HepG2 (cell line): ENCODE measurements at places on chromosomes 2 and 18.

DNA sequence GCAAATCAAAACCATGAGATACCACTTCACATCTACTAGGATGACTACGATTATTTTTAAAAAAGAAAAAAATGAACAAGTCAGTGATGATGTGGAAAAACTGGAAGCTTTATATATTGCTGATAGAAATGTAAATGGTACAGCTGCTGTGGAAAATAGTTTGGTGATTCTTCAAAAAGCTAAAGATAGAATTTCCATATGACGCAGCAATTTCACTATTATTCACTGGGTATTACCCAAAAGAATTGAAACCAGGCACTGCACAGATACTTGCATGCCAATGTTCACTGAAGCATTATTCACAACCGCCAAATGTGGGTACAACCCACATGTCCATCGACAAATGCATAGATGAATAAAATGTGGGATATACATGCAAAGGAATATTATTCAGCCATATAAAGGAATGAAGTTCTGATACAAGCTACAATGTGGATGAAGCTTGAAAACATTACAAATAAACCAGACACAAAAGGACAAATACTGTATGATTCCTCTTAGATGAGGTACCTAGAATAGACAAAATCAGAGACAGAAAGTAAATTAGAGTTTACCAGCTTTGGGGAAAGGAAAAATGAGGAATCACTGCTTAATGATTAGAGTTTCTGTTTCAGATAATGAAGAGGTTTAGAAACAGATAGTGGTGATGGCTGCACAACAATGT lies 11.1 kb downstream of the RTTN start:
- DNase-seq = no peak

DNA sequence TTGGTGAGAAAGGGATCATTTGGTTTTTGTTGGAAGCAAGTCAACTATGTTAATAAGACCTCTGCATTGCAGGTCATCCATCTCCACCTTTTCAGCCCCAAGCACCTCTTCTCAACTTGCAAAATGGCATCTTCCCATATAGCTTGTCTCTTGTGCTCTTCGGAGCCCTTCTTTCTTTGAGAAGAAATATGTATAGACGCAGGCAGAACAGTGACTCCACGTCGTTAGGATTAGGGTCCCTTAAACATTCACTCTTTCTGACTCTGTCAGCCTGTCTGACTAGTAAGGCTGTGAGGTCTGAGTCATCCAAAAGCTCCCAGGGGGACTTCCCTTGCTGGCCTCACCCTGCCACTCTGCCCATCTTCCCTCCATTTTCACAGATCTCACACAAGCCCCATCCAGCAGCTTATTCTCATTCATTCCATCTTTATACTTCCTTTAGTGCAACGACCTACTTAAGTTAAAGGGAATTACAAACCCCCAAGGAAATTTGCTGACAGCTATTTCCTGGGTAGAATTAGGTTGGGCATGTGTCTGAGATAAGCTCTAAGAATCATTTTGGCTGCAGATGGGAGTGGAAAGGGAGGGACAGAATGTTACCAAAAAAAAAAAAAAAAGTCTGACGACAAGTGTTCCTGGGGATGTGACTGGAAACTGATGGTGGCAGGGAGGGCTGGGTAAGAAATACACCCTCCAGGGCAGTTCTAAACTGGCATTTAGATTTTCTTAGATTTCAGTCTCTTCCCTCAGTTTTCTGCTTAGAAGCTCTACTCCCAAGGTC lies 37.7 kb upstream of the MEX3C start:
- no peak for DNase-seq

- DNase-seq = no peak
These were observed 104.5 kb upstream of the EPC2 start for GRCh38 chr2:148540022-148540421.

DNA sequence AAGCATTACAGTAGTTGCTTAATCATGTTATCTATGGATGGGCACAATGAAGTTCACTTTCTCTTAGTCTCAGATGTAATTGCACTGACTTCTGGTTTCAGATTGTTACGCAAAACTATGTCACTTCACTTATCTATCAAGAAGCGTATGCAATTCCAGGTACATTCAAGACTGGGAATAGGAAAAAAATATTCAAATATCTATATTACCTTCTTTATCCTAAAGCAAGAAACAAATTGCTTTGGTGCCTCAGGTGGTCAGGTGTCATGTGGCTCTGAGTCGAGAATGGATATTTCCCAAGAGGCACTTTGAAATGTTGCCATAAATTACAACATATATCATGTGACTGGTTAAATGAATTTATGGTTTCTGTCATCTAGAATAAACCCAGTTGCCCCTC lies 318.6 kb downstream of the SS18 start:
- no peak for DNase-seq

DNA sequence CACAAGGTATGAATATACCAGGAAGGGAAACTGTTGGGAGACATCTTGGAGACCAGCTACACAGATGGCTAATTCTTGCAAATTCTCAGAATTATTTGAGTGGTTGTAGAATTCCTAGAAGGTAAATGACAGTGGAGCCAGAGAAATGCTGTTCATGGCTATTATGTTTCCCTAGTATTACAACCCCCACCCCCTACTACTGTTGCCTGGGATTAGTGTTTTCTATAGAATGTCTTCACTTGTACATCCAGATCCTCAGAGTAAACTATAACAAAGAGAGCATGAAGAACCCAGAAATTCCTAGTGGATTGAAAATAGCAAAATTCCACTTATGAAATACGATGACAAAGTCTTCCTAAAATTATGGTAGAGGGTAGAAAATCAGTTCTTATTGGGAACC lies 15.3 kb downstream of the LGALSL start:
- DNase-seq = no peak

GRCh38 chr2:10537522-10538199 lies 89.5 kb upstream of the ODC1 start:
- DNase-seq = no peak

DNA sequence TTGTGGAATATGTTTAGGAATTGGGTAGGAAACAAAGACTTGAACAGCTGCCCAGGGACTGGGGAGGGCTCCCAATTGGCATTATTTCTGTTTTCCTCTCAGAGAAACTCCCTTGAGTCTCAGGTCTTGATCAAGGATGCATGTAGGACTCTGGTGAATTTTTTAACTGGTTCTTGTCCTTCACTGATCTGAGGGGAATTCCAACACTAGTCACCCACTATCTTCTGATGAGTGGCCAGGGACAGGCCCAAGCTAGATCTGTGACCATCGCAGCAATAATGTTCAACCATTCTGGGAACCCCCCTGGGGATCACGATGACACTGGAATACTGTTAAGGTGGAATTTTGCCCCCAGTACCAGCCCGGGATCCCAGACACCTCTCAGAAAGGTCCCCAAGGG lies 132.0 kb downstream of the SH3BP4 start:
- no peak for DNase-seq

DNA sequence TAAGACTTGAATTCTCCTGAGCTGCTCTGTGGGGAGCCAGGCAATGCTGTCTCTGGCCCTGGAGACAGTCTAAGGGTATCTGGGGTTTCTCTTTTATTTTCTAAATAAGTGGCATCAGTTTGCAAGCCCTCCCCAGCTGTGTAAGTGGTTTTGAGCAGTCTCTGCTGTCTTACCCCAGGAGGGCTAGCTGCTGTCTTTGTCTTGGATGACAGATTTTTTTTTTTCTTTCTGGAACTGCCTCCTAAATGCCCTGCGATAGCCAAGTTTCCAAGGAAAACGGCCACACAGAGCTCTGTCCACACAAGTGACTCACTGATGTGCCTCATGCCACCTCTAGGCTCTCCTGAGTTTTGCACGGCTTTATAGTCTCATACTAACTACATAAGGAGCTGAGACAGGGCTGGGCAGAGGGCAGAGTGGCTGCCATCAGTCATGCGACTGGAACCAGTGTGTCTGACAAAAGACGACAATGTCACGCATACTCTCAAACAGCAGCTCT lies 37.2 kb upstream of the THOC1 start:
- DNase-seq = no peak

GRCh38 chr2:5798084-5798483 lies 105.9 kb downstream of the SOX11 start:
- DNase-seq = no peak

- DNase-seq = no peak
These were observed 10.2 kb upstream of the CHN1 start for GRCh38 chr2:175015340-175015739.

DNA sequence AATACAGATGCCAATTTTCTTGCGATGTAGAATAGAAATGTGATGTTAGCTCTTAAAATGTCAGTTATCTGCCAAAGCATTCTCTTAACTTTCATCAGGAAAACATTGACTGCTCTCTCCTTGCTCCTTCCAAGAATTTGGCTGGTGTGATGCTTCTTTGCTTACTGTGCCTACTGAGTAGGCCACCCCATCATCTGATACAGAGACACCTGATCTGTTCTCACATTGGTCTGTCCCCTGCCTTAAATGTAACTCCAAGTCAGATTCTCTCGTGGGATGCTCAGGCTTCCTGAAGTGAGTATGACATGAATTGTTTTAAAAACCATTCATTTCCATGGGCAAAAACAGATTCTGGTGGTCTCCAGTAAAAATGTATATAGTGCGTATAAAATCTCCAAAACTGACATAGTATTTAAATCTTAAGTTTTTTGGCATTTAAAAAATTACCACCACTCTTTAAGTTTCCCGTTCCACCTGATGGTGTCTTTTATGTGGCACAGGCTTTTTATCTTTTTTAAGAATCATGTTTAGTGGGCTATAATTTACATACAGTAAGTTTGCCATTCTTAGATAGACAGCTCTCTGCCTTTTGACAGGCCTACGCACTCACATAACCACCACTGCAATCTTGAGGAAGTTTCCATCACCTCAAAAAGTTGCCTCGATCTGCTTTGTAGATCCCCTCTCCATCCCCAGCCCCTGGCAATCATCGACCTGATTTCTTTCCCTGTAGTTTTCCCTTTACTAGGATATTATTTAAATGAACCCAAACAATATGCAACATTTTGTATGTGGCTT lies 36.6 kb downstream of the UBE2F start:
- DNase-seq = no peak

DNA sequence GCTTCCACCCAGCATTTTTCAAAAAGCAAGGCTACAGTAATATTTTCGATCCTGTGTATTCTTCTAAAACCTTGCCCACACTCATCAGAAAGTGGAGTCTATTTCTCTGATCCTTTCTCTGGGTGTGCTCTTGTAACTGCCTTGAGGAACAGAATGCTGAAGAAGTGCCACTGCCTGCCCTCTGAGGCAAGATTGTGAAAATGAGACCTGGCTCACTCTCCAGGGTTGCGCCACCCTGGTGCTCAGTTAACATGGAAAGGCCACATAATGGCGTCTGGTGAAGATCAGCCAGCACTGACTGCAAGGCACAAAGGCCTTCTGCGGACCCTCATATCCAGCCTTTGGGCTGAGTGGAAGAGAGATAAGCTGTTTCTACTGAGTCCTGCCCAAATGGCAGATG lies 11.2 kb upstream of the SH3RF3 start:
- no peak for DNase-seq

DNA sequence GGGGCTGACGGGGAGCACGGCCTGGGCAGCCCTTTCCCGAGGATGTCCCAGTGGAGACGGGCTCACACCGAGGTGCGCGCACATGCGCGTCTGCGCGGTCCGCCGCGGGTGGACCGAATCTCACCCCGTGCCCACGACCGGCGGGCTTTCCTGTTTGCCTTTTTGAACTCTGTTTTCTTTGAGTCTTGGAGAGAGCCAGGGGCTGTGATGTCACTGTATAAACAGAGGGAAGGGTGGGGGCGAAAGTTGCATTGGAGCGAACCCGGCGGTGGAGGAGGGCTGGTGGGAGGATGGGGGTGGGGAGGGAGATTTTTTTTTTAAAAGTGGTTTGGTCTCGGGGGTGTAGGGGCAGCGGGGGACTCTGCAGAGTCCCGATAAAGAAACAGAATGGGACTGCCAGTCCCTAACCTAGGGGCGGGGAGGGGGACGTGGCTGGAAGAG lies 141.2 kb upstream of the CTAGE1 start:
- DNase-seq = peak; percentile 31

GRCh38 chr18:63137999-63138435 lies 181.6 kb downstream of the BCL2 start:
- DNase-seq = no peak

- DNase-seq = peak; percentile 73
These were observed 82.4 kb downstream of the DDX1 start for GRCh38 chr2:15673919-15674636.

- DNase-seq = no peak
These were observed 173.3 kb downstream of the DCDC2C start for GRCh38 chr2:3876685-3877084.

- DNase-seq = no peak
These were observed 28.5 kb upstream of the DOCK10 start for GRCh38 chr2:225070811-225071210.

- DNase-seq = peak; percentile 65
These were observed 156.4 kb upstream of the XPO1 start for GRCh38 chr2:61694312-61695274.

GRCh38 chr2:216909541-216910210 lies 49.8 kb upstream of the TNP1 start:
- DNase-seq = no peak

DNA sequence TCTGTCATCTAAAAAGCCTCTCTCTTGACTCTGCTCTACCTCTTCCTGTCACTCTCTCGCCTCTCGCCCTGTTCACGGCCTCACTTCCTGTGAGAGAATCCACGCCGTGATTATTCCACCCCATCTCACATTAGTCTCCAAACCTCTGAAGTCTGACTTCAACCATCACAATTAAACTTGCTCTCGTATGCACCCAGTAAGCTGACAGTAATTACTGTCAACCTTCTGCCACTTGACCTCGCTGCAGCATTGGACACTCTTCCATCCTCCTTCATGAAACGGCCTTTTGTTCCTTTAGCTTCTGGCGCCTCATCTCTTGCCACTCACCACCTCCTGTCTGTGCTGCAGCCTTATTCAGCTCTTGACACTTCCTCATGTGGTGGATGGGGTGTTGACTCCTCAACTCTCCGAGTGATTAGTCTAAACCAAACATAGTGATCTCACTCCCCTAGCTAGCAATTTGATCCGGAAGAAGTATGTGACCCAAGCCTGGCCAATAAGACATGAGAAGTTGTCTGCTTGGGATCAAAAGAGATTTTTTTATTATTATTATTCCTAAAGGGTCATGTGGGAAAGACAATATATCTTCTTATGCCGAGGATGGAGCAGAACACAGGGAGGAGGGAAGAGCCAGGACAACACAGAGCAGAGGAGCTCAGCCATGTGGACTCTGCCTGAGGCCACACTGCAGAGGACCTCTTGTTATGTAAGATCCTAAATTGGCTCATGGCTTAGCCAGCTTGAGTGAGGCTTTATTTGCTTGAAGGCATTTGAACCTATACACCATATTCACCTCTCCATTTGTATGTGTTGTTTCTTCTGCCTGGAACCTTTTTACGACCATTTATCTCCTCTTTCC lies 38.4 kb upstream of the MYO1B start:
- DNase-seq = no peak
